ENCODE measurements at places on chromosomes 3 and 15.

- no peak for DNase-seq
Observed at GRCh38 chr3:195768831-195769303, 42.9 kb downstream of the MUC4 start.

GRCh38 chr15:88564741-88565140 is 18.3 kb upstream of the DET1 start:
- no peak for DNase-seq

GRCh38 chr3:115651599-115651998 is 28.3 kb downstream of the GAP43 start:
- DNase-seq, result no peak

GRCh38 chr3:100880845-100881244 is 112.4 kb downstream of the ABI3BP start:
- DNase-seq, result no peak

DNA sequence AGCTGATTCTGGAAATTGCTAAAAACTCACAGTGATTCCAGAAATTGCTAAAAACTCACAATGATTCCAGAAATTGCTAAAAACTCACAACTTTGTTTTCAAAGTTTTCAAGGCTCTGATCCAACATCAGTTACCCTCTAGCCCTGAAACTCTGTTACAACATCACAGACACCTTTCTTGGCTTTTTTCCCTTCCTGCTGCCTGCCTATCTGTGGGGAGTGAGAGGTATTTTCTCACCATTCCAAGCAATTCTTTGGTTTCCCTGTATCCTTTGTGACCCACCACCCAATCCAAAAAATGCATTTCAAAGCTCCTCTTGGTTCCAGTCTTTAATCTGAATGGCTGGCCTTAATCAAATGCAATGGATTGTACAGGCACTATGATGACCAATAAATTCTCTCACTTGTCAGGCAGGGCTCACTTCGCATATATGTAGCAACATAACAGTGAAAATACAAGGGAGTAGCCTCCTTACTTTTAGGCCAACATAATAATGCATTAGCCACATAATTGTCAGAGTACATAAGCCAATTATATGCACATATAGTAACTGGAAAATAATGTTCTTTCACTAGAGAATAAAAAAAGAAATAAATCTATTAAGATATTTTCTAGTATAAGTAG is 1139.0 kb downstream of the ROBO2 start:
- DNase-seq, result no peak

DNA sequence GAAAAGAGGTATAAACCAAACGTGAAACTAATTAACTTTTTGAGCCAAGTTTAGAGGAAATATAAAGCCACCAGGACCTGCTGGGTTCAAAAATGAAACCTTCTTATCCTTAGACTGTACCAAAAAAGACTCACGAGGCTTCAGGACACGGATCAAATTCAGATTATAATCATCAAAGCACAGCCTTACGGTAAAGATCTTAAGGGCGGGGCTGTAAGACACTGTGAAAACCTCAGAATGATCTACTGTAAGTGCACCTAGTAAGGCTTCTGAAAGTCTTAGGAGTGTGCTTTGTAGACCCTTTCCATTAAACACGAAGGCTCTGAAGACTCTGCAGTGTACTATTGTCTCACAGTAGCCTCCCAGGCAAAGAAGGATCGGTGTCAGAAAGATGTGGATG is 26.8 kb downstream of the TARS3 start:
- no peak for DNase-seq

- DNase-seq, result no peak
Observed at GRCh38 chr3:102083473-102083872, 234.2 kb downstream of the NFKBIZ start.

DNA sequence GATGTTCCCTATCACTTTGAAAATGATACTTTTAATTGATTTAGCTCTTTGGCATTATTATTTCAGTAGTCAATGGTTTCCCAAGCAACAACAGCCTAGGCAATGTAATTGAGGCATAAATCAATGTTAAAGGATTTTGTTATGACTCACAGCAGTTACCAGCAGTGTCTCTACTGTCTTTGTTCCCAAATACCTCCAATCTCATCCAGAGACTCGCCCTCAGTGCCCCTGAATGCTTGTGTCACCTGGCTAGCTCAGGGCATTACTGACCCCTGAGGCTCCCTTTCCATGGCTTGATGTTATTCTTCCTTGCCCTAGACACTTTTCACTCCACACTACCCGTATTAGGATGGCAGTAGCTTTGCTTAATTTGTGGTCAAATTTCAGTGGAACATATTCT is 227.2 kb downstream of the SQOR start:
- DNase-seq, result no peak
